Right atrium auricular region (tissue), 2 donors: ENCODE measurements at places on chromosomes 3 and 15. TPM values are rescaled to one million over a fixed set of nuclear protein-coding genes. Genes with fewer than 3 reads are reported as not detected.
A peak's percentile ranks its signal among the peaks of the same experiment; 100 is the strongest.

C3orf20 gene
- total RNA-seq: not detected

DNA sequence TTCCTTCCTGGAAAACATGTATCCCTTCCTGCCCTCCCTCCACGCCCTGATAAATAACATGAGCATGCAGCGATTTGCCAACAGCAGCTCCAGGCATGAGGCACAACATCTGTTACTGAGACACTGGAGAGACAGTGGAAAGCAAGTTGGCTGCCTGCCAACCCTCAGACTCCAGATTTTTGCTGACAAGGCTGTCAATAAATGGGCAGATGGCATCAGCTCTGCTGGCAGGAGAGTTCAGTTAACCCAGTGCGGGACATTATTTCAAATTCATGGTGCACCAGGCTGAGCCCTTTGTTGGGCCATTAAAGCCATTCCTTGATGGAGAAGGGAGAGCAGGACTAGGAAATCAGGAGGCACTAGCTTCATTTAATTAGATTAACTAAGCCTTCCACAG is 293.3 kb downstream of the MEX3B start:
- peak; percentile 68 for DNase-seq
- no peaks in the 10 kb centered on the region for H3K36me3 ChIP-seq
- no peak overlapping the region for H3K4me3 ChIP-seq
- H3K27me3 ChIP-seq: no peaks in the 10 kb centered on the region

DNA sequence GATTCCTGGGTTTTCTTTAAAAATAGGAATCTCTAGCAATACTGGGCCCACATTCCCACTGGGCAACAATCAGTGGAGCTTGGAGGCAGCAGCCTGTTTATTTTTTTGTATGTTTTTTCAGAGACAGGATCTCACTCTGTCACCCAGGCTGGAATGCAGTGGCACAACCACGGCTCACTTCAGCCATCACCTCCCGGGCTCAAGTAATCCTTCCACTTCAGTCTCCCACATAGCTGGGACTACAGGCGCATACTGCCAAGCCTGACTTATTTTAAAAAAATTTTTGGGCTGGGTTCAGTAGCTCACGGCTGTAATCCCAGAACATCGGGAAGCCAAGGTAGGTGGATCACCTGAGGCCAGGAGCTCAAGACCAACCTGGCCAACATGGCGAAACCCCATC is 29.1 kb upstream of the GNB5 start:
- peaks cover 9% of the 10 kb centered on the region for H3K36me3 ChIP-seq
- H3K4me3 ChIP-seq: no peak overlapping the region
- no peak for DNase-seq
- H3K27ac ChIP-seq: no peak overlapping the region
- H3K27me3 ChIP-seq: no peaks in the 10 kb centered on the region
- H3K4me1 ChIP-seq: no peaks in the 10 kb centered on the region

DNA sequence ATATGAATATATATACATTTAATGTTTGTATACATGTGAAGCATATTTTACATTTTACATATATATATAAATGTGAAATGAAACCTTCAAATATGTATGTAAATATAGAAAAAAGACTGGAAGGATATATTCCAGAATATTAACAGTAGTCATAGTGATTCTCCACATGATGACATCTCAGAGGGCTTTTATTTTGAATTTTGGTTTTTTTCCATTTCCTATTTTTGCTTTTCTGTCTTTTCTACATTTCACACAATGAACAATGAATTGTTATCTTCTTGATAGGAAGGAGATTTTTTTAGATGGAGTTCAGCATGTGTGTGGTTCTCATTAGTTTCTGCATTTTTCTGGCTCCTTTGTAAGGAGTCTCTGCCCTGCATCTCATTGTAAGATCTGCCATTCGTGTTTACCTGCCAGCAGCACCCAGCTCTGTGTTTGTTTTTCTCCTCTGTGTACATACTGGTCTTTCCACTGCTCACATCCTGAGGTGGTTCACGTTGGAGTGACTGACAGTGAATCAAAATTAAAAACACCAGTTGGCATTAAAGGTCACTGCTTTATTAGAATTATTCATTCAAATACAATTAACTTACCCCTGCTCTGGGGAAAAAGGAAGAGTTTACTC is 425.3 kb upstream of the MDFIC2 start:
- no peaks in the 10 kb centered on the region for H3K36me3 ChIP-seq
- no peaks in the 10 kb centered on the region for H3K27me3 ChIP-seq
- DNase-seq: no peak
- no peak overlapping the region for H3K4me3 ChIP-seq
- no peaks in the 10 kb centered on the region for H3K4me1 ChIP-seq
- no peak overlapping the region for H3K27ac ChIP-seq

PRSS50 gene
- total RNA-seq: not detected

DNA sequence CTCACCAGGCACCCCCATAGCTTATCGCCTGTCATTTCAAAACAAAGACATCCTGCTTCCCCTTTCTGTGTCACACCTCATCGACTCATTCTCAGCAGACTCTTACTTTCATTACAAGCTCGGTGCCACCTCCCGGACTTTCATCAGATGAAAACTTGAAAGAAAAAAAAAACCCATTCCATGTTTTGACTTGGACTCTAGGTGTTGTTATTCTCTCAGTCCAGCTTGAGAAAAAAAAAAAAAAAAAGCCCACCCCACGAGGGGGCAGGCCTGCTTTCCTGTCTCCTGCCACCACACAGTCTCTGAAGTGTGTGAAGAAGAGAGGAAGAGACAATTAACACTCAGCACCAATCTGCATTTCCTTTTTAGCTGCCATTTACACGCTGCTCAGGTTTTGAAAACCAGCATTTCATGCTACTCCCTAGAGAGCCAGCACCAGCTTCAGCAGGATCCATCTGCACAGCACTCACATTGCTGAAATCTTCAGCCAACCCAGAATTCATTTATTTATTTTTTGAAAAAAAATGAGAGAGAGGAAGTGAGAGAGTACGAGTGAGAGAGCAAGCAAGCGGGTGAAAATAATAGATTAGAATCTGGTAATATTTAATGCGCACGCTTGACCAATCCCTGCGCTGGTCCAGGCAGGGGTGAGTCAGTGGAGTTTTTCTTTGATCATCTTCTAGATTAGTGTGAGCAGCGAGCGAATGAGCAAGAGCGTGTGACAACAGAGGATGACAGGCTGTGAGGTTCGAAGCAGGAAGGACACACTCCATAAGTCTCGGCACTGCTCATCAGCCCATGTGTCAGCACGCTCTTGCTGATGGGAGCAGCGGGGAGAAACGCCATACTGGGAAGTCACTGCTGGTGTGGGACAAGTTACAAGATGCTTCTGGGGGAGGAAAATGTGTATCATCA is 23.5 kb downstream of the ZNF80 start:
- DNase-seq: no peak
- no peaks in the 10 kb centered on the region for H3K36me3 ChIP-seq
- H3K27me3 ChIP-seq: no peaks in the 10 kb centered on the region

SI gene
- total RNA-seq: not detected

GRCh38 chr3:8152821-8153418 is 348.7 kb upstream of the LMCD1 start:
- H3K36me3 ChIP-seq: no peaks in the 10 kb centered on the region
- no peaks in the 10 kb centered on the region for H3K4me1 ChIP-seq
- H3K27me3 ChIP-seq: no peaks in the 10 kb centered on the region
- no peak for DNase-seq

DNA sequence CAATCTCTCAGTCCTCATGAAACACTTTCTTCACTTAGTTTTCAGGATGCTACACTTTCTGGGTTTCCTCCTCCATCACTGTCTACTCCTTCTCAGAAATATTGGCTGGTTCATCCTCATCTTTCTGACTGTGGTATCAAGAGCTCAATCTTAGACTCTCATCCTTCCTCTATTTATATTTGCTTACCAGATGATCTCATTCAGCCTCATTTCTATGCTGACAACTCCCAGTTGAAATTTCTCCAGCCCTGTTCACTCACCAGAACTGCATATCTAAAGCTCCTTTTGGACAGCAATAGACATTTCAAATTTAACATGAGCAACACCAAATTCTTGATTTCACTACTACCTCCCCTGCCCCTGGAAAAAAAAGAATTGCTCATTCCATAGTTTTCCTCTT is 48.0 kb upstream of the FBN1 start:
- no peak for DNase-seq
- H3K27me3 ChIP-seq: no peaks in the 10 kb centered on the region
- no peaks in the 10 kb centered on the region for H3K36me3 ChIP-seq
- H3K27ac ChIP-seq: peak overlapping the region; percentile 7
- H3K4me1 ChIP-seq: no peaks in the 10 kb centered on the region

DNA sequence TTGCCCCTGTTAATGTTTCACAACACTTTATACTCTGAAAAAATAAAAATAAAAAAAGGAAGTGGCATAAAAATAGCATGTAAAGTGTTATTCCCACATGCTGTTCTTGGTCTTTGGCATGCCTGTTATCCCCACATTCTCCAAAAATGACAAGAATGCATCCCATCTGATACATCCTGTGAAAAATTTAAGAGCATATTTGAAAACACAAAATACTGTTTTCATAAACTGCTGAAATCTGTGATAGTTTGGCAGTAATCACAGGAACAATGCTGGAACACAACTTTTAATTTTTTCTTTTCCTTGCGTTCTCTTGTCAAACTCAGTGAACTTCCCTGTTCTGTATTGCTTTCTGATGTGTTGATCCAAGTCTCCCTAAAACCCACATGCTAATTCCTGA is 288.8 kb downstream of the ROBO2 start:
- DNase-seq: no peak
- H3K36me3 ChIP-seq: no peaks in the 10 kb centered on the region
- no peaks in the 10 kb centered on the region for H3K27me3 ChIP-seq
- no peak overlapping the region for H3K27ac ChIP-seq
- no peak overlapping the region for H3K4me3 ChIP-seq

DNA sequence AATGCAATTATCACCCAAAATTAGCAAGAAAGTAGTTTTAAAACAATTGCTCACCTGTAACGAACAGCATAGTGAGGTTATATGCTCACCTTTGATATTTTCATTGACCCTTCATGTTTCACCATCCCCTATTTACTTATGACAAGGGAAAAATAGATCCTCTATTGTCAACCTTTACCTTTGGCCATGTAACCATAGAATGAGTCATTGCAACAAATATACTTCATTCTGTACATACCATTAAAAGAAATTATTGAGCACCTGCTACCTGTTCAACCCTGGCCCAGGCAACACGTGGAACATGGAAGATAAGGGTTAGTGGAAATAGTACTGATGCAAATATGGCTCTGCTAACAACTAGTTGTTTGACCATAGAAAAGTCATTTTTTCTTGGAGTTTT is 20.2 kb downstream of the LSAMP start:
- no peaks in the 10 kb centered on the region for H3K36me3 ChIP-seq
- H3K4me1 ChIP-seq: no peaks in the 10 kb centered on the region
- no peak overlapping the region for H3K4me3 ChIP-seq
- H3K27ac ChIP-seq: no peak overlapping the region
- H3K27me3 ChIP-seq: no peaks in the 10 kb centered on the region

DPH3 gene
- 17.7 TPM for total RNA-seq

DNA sequence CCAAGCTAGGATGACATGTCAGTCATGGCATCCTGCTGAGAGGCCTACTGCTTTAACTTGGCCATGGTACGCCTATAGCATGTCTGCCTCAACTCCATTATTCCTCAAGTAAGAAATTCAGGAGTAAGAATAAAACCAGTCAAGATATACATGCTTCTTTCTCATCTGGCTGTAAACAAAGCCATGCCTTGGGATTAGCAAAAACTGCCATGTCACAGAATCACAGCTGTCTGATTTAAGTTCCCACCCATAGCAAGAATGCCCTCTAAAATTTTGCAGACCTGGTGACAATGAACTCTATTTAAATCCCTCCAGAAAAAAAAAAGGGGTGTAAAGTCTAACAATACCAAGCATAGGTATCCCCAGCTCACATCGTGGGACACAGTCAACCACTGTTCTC is 55.6 kb upstream of the ACAN start:
- H3K4me1 ChIP-seq: no peaks in the 10 kb centered on the region
- no peak overlapping the region for H3K27ac ChIP-seq
- no peak overlapping the region for H3K4me3 ChIP-seq
- no peak for DNase-seq

SPINT1 gene
- total RNA-seq: 13.0 TPM

FURIN gene
- total RNA-seq: 82.8 TPM

GRCh38 chr3:70011582-70011981 is 12.0 kb downstream of the SAMMSON start:
- H3K27me3 ChIP-seq: no peaks in the 10 kb centered on the region
- no peak overlapping the region for H3K4me3 ChIP-seq
- DNase-seq: no peak
- no peaks in the 10 kb centered on the region for H3K36me3 ChIP-seq

GCSAM gene
- total RNA-seq: not detected

CIDEC gene
- 17.1 TPM for total RNA-seq

SPTSSB gene
- not detected for total RNA-seq

STAB1 gene
- 46.5 TPM for total RNA-seq

GRCh38 chr3:38590521-38590920 is 59.0 kb downstream of the SCN5A start:
- H3K36me3 ChIP-seq: peaks cover 25% of the 10 kb centered on the region
- DNase-seq: peak; percentile 48
- H3K27me3 ChIP-seq: no peaks in the 10 kb centered on the region
- H3K4me1 ChIP-seq: no peaks in the 10 kb centered on the region
- H3K4me3 ChIP-seq: no peak overlapping the region
- no peak overlapping the region for H3K27ac ChIP-seq

- H3K36me3 ChIP-seq: no peaks in the 10 kb centered on the region
- no peaks in the 10 kb centered on the region for H3K27me3 ChIP-seq
- no peak overlapping the region for H3K27ac ChIP-seq
- DNase-seq: no peak
Measured at GRCh38 chr3:141174674-141175073, 57.0 kb upstream of the PXYLP1 start.

DNA sequence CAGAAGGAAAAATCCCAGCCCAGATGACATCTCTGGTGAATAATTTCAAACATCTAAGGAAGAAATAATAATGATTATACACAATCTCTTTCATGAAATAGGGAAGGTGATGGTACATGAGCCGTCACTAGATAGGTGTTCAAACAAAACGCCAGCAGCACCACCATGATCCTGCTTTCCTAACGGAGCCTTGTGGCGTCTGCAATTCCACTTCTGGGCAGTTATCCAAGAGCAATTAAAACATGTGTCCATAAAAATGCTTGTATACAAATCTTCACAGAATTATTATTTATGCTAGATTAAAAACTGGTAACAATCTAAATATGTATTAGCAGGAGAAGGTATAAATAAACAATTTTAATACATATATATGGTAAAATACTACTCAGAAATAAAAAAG is 33.7 kb downstream of the RTP4 start:
- no peak for DNase-seq
- no peaks in the 10 kb centered on the region for H3K27me3 ChIP-seq

GRCh38 chr3:21954709-21955108 is 203.7 kb upstream of the ZNF385D start:
- H3K27me3 ChIP-seq: no peaks in the 10 kb centered on the region
- DNase-seq: no peak
- no peaks in the 10 kb centered on the region for H3K4me1 ChIP-seq
- H3K27ac ChIP-seq: no peak overlapping the region
- no peaks in the 10 kb centered on the region for H3K36me3 ChIP-seq

CTSH gene
- total RNA-seq: 51.0 TPM

CFAP91 gene
- 3.1 TPM for total RNA-seq

DNA sequence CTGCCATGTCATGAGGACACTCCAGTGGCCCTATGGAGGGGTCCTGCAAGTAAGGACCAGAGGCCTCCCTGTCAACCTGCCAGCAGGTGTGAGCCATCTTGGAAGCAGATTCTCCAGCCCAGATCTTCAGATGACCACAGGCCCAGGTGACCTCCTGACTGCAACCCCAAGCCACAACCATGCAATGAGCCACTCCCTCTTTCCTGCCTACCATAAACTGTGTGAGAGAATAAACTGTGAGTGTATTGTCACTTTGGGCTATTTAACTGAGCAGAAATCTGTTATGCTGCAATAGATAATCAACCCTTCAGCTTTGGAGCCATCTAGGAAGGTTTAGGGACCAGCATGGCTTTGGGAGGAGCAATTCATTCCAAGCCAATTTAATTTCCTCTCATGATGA is 367.9 kb downstream of the SHQ1 start:
- H3K27ac ChIP-seq: no peak overlapping the region
- no peak for DNase-seq
- no peaks in the 10 kb centered on the region for H3K36me3 ChIP-seq
- H3K27me3 ChIP-seq: no peaks in the 10 kb centered on the region
